ENCODE measurements at places on chromosomes 3 and 15.

DNA sequence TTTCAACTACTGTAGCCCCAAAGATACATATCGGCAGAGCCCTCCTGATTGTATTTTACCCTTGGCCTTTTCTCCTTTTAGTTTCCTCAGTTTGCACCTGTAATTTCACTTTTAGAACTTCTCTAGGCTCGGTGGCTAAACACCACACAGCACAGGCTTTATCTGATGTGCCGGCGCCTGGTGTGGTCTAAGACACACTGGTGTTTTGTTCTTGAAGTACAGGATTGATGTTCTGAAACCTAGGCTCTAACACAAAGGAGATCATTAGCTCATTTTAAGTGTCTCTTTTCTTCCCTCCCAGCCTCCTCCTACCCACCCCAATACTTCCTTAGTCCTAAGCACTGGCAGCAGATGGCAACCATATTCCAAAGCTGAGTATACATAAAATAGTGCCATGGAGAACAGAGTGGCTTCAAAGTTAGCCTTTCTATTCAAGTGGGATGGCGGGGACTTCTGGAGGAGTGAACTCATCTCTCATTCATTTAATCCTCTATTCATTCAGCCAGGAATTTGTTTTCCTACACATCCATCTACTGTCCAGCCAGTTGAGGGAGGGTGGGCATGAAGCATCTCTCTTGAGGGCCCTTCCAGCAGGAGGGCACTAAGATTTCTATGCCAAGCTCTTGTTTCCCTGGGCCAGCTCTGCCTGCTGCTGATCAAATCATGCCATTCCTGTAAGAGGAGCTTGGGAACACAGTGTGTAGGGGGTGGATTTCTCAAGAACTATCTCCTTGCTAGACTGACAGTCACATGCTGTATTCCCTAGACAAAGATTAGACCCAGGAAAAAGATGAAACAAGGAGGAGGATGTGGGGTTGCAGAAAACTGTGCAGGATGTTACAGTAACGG, 71.2 kb downstream of the TIGIT start:
- no peak for DNase-seq

- DNase-seq, result peak; percentile 21
Observed at GRCh38 chr3:135218304-135218703, 423.2 kb downstream of the EPHB1 start.

GRCh38 chr3:111314898-111315297, 227.1 kb upstream of the CD96 start:
- DNase-seq, result no peak

- no peak for DNase-seq
Observed at GRCh38 chr3:8938021-8938420, 25.3 kb downstream of the RAD18 start.

GRCh38 chr3:24663406-24663805, 168.8 kb upstream of the THRB start:
- no peak for DNase-seq

DNA sequence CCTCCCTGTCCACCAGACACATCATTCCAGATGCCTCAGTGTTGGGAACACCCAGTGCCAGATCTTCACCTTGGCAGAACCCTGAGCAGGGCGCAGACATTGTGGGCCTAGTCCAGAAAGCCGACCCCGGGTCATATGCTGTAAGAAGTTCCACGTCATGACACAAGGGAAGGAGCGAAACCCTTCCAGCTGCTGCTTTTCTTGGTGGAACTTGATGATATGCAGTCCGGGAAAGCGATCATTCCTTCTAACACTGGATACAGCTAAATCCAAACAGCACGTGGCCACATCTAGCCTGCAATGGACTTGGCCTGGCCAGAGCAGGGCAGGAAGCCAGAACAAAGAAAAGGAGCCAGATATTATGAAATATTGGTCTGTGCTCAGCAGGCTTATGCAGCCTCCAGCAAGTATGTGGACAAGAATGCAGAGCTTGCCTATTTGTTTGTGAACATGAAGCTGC, 22.0 kb downstream of the GASK1A start:
- no peak for DNase-seq

DNA sequence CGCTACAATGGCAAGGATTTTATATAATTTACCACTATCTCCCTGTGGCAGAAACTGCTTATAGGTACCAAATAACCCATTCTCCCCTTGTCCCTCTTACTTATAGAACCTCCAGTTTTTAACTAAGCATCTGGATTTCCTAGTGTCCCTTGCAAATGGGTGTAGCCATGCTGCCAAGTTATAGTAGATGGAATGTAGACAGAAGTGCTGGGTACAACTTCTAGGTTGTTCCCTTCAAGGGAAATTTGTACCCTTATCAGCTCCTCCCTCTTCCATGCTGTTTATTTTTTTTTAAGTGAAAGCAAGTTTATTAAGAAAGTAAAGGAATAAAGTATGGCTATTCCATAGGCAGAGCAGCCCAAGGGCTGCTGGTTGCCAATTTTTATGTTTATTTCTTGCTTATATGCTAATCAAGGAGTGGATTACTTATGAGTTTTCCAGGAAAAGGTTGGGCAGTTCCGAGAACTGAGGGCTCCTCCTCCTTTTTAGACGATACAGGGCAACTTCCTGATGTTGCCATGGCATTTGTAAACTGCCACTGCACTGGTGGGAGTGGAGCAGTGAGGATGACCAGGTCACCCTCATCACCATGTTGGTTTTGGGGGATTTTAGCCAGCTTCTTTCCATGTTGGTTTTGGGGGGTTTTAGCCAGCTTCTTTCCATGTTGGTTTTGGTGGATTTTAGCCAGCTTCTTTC, 40.1 kb upstream of the TM4SF19 start:
- no peak for DNase-seq

GRCh38 chr3:21290557-21290956, 460.5 kb downstream of the ZNF385D start:
- DNase-seq, result no peak

DNA sequence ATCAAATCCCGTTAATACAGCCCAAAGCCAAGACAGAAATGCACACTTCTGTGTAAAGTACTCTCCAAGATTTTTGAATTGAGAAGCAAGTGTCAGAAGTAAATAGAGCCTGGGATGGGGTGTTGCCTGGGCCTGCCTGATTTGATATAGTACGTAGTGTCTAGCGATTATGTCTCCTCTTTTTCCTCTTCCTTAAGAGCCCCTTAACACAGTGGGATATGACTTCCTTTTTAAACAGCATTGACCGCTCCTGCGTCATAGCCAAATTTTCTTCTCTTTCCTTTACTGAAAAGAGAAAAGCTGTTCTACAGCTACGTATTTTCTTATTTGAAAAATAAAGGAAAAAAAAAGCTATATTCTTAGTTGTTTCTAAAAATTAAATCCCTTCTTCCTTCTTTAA, 97.7 kb downstream of the PLCL2 start:
- DNase-seq, result no peak

DNA sequence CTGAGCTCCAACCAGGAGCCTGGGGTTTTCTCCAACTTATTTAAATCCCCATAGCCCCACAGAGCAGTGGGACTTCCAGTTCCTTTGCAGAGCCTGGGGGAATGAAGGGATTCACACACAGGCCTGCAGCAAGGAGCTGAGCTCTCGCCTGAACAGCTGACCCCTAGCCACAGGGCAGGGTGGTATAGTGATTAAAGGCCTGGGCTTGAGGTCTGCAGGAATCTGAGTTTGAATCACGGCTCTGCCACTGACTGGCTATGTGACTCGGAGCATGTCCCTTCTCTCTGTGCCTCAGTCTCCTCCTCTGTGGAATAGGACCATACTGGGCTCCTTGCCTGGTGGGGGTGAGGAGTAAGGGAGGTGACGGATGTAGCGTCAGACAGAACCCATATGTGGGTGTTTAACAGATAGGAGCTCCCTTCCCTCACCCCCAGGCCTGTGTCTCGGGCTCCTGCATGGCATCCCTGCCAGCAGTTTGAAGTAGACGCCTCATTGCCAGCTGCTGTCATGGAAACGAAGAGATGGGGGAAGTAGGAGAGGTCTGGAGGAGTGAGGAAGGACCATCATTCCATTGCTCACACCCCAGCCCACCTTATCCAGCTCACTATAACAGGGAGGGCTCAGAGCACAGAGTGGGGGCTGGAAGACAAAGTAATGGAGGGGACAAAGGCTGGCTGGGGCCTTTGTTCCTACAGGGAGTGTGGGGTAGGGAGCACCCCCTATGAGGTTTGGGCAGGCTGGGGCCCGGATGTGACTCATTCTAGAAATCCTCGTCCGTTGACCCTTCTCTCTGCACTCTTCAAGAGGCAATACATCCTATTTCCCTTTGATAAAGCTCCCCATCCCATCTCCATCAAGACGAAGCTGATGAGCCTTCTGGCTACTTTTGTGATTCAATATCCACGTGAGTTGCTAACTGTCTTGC, 14.8 kb downstream of the HRH1 start:
- no peak for DNase-seq

DNA sequence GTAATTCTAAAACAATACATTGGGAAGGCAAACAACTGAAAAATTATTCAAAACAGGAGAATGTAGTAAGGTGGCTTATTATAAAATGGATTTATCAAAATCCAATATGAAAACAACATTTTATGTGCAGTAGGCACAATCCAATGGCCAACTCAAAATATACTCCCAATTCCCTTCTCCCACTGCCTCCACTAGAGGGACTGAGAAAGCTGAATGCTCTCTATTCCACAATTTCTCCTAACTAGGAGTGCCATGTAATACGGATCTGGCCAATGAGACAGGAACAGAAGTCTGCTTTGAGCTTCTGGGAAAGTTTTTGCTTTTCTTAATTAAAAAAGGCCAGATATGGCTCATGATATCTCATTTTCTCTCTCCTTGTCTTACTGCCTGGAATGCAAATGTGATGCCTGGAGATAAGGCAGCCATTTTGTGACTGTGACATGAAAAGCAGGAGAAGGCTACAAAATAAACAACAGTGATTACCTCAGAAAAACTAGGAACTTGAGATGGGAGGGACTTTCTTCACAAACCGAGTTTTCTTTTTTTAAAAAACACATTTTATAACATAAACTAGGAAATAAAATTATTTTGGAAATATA, 18.8 kb upstream of the VGLL4 start:
- no peak for DNase-seq

- DNase-seq, result no peak
Observed at GRCh38 chr3:193520738-193521137, 34.0 kb downstream of the ATP13A4 start.

- DNase-seq, result no peak
Observed at GRCh38 chr15:79218588-79219200, 63.8 kb upstream of the ANKRD34C start.

DNA sequence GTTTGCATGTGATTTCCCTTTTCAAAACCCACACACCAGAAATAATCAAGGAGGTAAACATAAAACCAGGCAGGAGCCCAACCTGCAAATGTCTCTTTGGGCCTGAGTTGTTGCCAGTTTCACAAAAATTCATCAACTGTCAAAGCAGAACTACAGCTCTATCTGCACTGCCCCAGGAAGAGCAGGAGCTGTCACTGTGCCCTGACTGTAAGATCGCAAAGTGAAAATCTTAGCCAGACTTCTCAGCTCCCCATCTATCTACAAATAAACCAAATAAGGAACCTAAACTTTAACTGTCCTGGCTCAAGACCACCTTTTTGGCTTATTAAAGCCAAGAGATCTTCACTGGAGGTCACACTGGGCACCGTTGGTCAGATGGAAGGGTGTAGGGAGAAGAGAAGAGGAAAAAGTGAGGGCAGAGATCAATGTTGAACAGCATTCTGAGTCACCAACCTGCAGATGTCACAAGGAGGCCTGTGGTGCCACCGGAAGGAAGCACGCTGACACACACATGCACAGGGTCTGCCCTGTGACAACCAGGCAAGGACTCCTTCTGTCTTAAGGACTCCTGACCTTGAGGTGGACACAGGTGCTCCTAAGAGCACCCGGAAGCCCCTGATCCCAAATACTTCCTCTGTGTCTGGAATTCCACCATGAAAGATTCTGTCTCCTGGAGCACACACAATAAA, 58.7 kb downstream of the RPN1 start:
- DNase-seq, result no peak

DNA sequence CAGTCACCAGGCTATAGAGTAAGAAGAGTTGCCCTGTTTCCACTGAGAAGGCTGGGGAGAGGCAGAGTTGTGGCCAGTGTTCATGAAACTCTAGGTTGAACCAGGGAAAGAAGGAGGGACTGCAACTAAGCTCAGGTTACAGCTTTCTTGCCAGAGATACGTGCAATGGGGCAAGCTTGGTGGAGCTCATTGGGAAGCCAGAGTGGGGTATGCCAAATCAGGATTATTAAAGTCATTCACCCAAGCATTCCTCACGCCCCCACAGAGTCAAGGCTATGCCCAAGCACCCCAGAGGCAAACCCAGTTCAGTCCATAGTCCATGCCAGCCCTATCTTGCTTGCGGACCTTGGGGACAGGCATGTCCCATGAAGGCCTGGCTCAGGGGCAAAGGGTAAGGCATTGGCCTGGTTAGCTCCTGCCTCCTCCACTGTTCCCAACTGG, 17.6 kb downstream of the SLC6A20 start:
- no peak for DNase-seq

DNA sequence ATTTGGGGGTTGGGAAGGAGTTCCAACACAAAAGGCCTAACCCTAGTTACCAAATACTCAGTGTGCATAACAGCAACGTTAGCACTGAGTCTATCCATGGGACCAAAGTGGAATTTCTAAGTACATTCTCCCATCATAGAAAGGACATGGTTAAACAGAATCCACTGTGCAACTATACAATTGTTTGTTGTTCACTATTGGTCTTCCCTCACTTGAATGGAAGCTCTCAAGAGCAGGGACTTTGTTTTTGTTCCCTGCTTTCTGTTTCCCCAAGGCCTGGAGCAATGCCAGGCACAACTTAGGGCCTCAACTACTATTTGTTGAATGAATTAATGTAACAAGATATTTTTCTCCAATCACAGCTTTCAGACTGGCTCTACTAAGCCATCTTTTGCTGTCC, 25.6 kb downstream of the COL8A1 start:
- DNase-seq, result no peak

GRCh38 chr15:96327155-96327741, 3.3 kb upstream of the NR2F2 start:
- DNase-seq, result no peak

- no peak for DNase-seq
Observed at GRCh38 chr3:169628567-169628966, 34.9 kb downstream of the MECOM start.

- DNase-seq, result no peak
Observed at GRCh38 chr3:171354706-171355582, 105.3 kb downstream of the TNIK start.

DNA sequence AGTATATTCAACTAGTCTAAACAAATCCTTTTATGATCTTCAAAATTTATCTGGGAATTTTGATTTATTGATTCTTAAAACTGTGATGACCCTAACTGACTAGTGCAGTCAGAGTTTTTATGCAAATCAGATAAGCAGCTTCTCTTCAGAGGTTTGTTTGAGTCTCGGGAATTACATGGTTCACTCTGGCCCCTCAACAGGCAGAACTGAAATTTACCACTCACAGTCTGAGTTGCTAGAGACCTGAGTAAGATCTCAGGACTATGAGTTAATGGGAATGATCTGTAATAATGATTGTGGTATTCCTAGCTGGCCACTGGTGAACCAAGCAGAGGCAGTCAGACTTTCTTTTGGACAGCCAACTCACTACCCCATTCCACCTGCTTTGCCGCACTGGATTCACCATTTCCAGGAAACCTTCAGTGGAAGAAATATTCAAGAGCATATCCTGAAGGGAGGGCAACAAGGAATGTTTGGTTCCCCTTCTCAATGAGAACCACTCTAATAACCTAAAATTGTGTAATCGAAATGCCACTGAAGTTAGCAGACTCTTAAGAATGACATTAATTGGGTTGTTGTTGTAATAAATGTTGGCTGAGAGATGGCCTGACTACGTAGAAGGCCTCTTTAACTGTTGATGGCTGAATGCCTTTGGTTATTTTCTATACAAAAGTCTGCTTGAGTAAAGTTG, 11.5 kb upstream of the DNAJC13 start:
- no peak for DNase-seq

All from nephron progenitor cell (in vitro differentiated cells).